Left hindlimb (tissue), 1 donor: ENCODE measurements at places on chromosomes 13 and 19.

DNA sequence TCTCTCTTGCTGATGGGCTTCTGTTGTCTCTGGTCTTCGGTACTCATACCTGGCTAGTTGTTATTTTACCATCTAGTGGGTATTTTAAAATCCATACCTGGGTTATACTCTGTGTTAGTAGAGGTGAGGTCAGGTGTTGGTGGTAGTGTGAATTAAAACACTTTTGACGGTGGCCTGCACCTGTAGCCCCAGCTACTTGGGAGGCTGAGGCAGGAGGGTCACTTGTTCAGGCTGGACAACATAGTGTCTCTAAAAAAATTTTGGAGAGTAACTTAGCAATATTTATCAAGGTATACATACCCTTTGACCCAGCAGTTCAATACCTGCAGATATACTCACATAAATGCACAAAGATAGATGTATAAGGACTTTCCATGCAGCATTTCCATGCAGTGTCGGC lies 55.4 kb downstream of the GSX1 start:
- no peak for DNase-seq

DNA sequence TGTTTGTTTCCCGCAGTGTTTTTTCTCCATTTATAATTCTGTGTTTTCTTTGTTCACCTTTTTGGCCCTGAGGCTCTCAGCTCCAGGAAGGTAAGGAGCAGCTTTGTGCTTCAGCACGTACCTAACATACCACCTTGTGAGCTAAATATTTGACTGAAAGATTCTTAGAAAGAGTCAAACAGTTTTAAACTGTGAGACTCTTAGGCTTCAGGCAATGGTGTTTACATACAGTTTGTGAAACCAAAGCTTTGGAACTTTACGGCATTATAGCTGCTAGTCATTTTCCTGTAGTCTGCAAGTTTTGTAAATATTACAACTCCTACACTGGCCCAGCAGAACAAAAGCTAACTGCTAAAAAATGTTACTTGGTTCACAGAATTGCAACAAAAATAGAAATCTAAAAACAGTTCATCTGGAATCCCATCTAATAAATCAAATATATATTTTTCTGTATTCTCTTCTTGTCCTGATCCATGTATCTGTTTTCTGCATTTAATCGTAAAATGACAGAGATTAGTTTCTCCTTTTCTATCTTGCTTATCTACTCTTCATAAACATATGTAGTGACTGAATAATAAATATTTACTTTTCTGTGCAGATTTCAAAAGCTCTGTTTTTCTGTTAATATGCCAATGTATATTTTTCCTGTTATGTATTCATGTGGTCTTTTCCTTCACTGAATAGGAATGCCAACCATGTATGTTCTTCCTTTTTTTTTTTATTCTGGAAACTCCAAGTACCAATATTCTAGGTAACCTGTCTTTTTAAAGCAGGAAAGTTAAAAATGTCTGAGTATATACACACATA lies 38.8 kb upstream of the GPI start:
- DNase-seq = no peak

- no peak for DNase-seq
Observed at GRCh38 chr13:86945584-86945983, 725.6 kb upstream of the SLITRK5 start.

DNA sequence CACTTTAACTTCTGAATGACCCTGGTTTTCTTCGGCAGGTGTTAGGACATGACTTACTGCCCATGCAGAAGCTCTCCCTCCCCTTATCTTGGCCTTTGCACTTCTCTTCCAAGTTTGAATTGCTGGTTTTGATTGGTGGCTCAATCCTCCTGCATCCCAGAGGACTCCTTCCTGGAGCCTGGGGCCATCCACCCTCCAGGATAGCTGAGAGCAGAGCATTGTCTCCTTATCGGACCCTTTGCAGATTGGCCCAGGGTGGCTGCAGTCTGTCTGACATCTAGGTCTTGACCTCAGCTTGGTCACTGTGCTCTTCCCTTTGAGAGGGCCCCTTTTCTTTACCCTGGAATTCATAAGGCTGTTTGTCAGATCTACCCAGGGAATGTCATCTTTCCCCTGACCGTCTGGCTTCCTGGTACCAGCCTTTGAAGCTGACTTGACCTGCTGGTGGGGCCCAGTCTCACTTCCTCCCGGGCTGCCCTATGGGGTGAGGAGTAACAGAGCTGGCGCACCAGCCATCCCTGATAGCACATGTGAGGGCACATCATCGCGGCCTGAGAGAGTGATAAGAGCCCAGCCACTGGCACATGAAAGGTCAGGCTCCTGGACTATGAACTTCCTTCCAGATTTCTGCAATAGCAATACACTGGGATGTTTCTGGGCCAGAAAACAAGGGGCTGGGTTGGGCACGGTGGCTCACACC lies 172.9 kb upstream of the UBL3 start:
- no peak for DNase-seq

DNA sequence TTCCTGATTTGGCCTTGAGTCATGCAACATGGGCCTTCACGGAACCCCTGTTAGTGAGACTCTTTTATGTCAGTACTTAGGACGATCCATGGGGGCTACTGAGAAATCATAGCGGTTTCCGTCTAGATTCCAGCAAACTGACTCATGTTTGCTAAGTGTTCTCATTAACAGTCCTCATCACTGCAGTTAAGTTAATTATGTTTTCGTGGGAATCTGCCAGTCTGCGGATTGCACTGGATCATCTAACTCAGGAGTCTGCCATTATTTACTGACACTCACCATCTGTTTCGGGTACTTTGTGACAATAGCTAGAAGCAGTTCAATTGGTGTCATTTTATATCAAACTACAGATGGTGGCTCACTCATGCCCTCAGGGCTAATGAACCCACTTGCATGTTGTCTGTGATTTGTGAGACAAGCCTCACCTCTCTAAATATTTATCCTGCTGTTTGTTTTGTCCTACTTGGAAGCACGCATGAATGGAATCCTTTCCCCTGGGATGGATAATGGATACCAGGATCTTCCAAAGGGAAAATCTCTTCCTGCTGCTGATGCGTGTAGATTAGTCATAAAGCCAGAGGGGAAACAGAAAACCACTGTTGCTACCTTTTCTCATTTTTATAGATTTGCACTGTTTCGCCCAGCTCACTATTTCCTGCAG lies 61.8 kb downstream of the RAB20 start:
- no peak for DNase-seq
